Stimulated activated CD4-positive, alpha-beta T cell treated with anti-CD3 and anti-CD28 coated beads, Interleukin-4, amount 100 ng/mL, for 4 hours (primary cell): ENCODE measurements at places on chromosomes 11 and 22.

DNA sequence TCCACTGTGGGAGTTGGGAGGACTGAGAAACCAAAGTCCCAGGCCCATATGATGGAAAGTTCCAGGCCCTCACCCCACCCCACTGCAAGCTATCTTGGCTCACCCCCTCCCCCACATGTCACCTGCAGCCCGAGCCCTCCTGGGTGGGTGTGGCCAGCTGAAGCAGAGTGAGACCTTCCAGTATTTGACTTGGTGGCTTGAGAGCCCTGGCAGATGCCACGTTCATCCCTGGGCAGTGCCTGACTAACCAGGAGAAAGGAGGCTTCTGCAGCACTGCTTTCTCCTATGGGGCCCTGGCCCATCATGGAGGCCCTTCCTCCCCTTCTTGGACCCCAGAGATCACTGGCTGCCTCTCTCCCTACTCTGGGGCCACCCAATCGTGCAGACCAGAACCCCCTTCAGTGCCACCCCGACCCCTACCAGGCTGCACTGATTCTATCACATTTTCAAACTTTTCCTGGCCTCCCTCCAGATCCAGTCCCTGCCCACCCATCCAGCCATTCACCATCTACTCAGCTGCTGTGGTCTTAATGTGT lies 38.1 kb upstream of the WNT11 start:
- DNase-seq, result no peak

DNA sequence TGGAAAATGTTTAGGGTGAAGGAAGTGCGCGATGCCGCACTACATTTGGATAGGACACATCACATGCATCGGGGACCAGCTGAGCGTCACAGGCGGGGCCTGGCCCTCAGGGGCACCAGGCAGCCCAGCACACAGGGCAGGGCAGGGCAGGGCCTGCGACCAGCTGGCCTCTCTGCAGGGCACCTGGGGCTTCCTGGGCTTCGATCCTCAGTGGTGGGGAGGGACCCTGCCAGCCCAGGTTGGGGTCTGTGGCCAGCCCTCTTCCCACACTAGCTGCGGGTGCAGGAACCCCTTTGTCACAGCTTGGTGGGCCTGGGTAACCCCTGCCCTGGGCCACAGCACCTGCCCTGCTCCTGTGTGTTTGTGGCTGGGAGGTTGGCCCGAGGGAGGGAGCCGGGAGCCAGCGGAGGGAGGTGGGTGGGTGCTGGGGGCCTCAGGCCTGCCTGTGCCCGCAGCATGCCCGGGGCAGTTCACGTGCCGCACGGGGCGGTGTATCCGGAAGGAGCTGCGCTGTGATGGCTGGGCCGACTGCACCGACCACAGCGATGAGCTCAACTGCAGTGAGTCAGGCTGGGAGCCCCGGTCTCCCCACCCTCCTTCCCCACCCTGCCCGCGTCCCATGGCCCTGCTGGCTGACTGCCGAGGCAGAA lies 37.9 kb downstream of the ST14 start:
- no peak for DNase-seq

GRCh38 chr11:126175393-126175792 lies 36.1 kb downstream of the RPUSD4 start:
- no peak for DNase-seq

DNA sequence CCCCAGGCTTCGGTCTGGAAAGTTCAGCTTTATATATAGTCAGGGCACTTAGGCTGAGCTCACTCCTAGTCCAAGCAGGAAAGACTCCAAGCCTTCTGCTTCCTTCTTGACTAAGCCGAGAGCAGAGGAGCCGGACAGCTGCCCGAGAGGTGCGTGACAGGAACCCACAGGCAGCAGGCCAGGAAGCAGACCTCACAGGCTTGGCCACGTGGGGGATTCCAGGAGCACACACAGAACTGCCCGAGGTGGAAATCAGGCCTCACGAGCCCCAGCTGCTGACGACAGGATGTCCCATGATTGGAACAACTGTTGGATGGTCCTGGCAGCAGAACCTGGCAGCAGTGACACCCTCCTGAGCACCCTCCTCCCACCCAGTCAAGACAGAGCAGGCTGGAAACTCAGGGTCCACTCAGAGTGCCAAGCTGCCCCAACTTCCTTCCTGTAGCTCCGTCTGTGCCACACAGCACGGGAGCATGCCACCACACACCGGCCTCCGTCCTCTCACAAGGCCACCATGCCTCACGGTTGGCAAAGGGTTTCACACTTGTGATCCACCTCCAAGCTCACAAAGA lies 5.4 kb downstream of the PLA2G6 start:
- no peak for DNase-seq

DNA sequence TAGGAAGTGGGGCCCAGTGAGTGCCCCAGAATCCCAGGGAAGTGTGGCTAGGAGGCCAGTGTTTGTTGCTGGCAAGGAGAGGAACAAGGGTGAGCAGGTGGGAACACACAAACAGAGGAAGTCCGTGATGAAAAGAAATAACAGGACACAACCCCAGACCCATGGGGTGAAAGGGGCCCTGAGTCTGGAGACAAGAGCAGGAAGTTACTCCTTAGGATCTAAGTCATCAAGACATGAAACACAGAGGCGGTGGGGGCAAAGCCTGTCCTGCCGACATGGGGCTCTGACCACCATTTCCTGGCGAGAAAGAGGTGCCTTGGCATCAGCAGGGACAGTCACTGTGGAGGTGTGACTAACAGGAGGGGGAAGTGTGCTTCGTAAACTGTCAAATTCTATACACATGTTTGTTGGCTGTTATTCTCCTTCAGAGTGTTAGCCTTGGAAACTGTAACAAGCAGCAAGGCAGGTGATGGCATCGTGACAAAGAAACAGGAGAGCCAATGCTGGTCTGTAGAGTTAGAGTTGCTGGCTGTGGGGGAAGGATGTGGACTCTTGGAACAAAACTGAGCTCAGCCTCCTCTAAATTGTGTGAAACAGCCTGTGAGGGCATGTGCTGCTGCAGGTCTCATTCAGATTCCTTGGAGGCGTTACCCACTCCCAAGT lies 21.7 kb downstream of the CHST1 start:
- DNase-seq, result no peak

DNA sequence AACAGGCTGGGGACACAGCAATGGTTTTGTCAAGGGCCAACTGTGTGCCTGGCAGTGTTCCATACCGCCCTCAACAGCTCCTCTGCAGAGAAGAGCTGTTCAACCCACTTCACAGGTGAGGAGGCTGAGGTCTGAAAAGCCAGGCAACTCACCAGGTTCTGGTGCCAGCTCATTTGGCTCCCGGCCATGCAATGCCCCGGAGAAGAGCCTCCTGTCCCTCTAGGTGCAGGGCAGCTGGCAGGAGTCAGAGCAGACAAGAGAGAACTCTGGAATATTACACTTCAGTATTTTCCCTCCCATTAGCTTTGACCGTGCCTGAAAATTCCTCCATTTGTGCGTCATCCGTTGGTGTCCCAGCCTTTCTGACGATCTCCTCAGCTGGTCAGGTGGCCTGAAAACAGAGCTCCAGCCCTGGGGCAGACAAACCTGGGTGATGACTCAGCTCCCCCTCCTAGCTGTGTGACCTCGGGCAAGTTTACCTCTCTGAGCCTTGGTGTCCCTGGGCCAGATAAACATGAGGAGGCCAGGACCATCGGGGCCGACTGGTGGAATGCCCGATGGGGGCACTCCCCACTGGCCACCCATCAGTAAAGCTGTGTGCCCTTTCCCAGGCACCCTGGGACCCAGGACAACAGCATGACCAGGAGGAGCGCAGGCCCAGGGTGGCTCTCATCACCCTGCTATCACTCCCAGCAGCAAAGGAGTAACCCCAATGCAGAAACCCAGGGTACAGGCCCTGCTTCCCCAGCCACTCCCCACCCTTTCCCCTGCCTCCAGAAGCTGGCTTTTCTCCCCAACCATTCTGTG lies 9.6 kb upstream of the C1QTNF6 start:
- no peak for DNase-seq

DNA sequence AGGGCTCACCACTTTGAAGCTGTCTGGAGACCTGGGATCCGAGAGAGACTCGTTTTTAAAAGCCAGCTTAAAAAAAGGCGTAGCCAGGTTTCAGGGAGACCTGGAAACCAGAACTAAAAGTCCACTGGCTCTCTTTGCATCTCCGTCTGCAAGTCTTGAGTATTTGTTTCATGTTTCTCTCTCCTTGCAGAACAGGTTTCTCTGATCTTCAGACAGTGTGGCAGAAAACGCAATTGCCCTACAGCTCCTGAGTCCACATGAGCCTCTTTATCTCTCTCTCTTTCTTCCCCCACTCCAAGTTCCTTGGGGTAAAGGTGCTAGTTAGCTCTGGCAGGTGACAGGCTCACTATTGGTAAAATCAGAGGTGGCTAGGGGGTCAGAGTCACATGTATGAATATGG lies 67.0 kb upstream of the AMPD3 start:
- no peak for DNase-seq

- no peak for DNase-seq
These were observed 1.0 kb downstream of the ST14 start for GRCh38 chr11:130160498-130161155.

DNA sequence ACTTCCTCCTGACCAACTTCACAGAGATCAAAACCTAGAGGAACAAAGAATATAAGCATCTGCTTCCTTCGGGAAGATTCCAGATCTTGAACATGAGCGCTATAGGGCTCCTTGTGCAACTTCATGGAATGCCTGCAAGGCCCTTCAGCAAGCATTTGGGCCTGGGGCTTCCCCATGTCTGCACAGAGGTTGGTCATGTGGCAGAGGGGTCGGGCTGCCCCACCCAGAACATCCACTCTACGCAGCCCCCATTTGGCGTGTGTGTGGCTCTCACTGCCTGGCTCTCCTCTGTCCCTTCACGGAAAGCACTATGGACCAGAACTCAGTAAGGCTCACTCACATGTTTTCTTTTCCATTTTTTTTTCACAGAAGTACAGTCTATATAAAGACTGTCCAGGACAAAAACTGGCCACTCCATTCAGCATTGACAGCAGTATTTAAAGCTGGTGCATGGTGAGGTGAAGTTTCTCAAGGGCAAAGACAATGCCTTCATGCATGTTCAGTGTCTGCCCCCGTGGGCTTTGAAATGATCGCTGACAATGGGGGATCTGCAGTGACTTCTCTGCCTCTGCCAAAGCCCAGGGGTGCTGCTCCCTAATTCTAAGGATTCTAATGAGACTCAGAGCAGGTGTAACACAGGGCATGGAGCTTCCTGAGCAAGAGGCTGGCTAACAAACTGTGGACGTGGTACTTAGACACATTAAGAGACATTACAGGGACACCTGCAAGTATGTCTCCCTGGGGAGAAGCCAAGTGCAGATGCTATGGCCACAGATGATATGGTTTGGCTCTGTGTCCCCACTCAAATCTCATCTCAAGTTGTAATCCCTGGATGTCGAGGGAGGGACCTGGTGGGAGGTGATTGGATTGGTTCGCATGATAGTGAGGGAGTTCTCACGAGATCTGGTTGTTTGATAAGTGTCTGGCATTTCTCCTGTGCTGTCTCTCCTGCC lies 66.5 kb upstream of the PITPNB start:
- DNase-seq, result no peak

DNA sequence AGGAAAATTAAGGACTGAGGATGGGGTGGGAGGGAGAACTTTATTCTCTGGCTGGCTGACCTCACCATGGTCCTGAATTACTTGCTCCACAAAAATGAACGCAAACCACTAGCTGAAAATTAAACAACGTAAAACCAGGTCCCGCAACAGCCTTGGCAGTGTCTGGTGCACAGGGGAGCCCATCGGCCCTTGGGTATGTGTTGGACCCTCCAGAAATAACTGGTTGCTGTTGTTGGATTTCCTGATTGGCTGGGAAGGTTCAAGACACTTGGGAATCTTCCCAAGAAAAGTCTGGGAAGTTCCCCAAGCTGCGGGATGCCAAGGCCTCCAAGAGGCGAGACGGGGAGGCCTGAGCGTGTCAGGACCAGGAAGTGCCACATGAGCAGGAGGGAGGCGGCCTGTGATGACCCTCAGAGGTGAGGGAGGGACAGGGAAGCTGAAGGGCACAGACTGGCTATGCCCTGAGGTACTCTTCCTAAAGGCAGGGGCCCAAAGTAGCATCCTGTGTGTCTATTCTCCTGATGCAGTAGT lies 10.4 kb upstream of the RASL10A start:
- no peak for DNase-seq
